ENCODE measurements at places on chromosomes 7 and 10.

GRCh38 chr7:4745971-4746919 is 29.2 kb upstream of the AP5Z1 start:
- peak; percentile 32 for DNase-seq

DNA sequence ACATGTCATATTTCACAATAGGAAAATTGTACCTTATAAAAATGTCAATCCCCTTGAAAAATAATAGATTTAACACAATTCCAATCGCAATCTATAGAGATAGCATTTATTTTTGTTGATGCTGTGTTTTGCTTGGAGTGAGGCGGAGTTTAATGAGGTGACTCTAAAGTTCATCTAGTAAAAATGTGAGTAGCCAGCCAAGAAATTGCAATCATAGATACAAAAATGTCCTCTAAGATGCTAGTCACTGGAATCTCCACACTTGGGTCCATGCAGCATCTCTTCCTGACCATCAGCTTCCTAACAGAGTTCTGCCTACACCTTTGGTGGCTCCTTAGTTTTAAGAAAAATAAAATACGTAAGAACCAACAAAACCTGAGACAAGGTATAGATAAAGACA is 44.9 kb downstream of the GLI3 start:
- DNase-seq, result no peak

- peak; percentile 21 for DNase-seq
Observed at GRCh38 chr7:95718577-95719410, 53.6 kb upstream of the DYNC1I1 start.

DNA sequence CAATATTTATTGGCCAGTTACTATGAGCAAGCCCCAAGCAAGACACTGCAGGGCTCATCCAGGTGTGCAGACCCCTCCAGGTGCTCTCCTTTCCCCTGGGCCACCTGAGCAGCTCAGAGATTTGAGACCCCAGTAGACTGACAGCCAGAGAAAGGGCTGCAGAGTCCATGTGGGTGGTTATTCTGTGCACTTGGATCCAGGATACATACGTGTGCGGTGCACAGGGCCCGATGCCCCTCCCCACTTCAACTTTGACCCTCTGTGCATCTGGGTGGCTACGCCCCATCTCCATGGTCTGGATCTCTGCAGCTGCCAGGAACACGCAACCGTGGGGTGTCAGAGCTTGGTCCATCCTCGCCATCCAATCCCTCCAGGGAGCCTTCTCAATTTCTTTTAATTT is 72.9 kb downstream of the MKI67 start:
- DNase-seq, result no peak

DNA sequence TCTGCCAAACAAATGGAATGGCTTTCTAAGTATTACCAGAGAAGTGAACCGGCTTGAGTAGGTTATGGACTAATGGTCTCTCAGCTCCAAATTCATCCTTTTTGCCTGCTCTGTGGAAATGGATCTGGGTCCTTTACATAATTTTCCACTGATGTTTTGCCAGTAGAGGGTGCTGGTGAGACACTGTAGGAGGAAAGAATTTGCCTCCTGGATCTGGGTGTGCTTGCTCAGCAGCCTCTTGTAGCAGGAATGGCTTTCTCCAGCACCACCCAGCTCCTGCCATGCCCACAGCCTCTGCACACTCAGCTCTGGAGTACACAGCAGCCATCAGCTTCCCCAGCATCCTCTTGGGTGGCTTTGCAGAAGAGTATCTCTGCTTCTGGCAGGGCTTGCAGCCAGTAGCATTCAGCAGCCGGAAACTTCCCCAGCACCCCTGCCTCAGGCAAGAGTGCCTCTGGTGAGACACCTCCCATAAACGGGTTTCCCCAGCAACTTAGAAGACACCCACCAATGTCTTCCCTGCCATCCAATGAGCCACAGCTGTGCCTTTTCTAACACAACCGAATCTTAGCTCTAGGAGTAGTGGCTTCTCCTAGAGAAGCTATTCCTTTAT is 235.0 kb upstream of the PLPP4 start:
- DNase-seq, result no peak

DNA sequence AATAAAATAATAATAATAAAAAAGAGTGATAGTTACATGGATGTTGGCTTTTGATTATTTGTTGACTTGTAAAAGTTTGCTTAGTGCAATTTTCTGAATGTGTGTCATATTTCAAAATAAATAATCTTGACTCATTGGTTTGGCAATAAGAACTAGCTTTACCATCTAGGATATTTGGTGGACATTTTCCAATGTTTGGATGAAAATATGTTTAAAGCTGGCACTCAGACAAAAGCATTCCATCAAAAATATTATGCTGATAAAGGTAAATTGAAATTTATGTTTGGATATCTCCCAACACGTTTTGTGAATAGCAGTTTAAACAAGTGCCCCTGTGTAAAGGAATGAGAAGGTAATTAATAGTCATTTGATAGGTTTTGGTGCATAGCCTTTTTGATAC is 62.5 kb upstream of the KCNMA1 start:
- DNase-seq, result no peak

DNA sequence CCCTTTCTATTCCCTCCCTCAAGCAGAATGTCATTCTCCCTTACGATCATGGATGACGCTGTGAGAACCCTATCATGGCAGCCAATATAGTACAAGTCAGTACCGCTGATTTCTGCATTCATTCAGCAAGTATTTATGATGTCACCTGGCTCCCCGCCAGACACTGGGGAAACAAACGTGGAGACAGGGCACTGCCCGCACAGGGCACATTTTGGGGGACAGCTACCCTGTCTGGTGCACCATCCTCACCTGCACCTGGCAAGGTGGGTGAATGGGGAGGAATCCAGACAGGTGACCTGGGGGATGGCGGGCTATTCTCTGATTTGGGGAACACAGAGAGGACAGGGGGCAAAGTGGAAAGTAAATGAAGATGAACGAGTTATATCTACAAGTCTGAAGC is 28.4 kb downstream of the MKI67 start:
- no peak for DNase-seq

DNA sequence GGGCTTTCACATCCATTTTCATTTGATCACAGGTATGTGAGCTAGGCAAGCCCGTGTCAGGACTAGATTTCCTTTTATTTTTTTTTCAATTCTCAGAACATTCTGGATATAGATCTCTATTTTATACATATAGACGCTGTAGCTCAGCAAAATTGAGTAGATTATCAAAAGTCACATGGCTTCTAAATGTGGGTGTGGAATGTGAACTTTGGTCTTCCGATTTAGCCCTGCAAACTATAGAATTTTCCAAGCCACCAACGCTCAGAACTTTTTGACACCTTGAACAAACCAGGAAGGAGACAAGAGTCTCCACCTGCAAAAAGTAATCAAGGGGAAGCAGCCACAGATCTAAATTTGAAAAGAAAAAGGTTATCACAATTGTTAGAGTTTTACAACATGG is 15.9 kb upstream of the FFAR4 start:
- no peak for DNase-seq

- DNase-seq, result no peak
Observed at GRCh38 chr10:119511828-119512515, 30.5 kb downstream of the RGS10 start.

DNA sequence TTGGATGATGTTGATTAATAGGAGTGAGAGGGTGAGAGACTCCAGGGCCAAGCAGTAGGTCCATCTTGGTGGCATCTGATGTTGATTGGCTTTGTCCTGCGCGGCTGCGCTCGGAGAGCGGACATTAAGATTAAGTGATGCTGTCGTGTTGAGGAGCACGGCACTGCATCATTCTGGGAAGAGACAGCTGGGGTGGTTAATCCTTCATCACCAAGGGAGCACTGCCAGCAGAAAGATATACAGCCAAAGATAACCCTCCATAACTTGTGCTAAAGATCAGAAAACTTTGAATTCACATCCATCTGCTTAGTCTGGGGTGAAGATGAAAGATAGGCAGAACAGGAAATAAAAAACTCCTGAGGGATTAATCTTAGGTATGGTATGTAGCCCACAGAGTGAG is 208.3 kb downstream of the LRMDA start:
- DNase-seq, result no peak

DNA sequence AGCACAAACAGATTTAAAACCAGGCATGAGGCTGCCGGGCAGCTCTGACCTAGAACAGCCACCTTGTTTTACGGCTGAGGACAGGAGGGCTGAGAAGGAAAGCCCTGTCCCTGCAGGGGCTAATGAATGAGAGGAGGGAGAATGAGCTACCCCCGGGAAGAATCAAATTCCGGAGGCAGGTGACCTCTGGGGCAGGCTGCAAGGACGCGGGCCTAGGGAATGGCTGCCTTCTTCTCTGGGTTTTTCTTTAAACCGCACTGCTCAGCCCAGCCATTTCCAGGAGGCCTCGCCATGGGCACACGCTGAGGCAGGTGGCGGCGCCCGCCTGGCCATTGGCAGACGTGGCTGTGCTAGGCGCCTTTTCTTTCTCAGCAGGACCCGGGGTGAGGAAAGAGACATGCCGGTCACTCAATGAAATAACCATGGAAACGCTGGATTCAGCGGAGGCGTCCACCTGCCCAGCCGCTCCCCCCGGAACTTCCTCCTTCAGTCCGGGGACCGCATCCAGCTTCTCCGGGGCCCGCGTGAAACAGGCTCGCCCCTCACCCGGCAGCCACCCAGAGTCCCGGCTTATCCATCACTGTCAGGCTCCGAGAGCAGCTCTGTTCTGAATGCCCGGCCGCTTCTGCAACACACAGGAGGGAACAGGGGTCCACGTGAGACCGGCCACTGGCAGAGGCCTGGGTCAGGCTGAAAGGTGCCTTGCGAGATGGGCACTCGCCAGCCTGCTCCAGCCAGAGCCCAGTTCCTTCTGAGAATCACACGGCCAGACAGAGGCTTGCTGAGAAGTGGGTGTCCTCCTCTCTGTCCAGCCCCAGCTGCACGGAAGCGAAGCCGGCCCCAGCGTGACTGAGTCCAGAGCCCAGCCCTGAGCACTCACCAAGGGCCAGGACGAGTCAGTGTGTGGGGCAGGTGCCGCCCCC is 82.1 kb downstream of the PDGFA start:
- peak; percentile 67 for DNase-seq

- DNase-seq, result peak; percentile 34
Observed at GRCh38 chr10:132332433-132332754, 401 bp downstream of the LRRC27 start.

GRCh38 chr10:23047201-23048050 is 48.0 kb upstream of the MSRB2 start:
- no peak for DNase-seq

DNA sequence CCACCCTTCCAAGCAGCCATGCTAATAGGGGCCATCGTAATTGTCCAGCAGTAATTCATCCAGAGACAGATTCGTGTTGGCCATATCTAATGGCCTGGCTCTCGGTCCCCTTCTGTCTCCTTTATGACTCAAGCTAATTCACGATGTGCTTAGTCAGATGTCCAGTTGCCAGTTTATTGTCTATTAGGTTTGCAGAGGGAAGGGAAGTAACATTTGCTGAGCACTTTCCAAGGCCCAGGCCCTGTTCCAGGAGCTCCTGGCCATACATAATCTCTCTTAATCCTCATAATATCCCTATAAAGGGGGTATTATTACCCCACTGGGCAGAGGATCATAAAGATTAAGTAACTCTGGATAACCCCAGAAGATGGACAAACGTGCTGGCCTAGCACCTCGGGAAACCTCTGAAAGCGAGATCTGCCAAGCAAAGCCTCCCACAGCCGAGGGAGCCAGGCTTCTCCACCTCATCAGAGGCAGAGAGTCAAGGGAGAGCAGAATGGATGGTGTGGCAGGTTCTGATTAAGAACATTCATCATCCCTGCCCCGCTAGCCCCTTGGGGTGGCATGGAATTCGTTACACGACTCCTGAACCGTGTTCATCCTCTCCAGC is 153.7 kb downstream of the PLXNA4 start:
- DNase-seq, result no peak

GRCh38 chr7:122148081-122148480 is 4.0 kb upstream of the AASS start:
- DNase-seq, result no peak

- DNase-seq, result no peak
Observed at GRCh38 chr7:26454180-26454579, 162.5 kb downstream of the SNX10 start.

GRCh38 chr10:58781873-58782488 is 269.3 kb downstream of the BICC1 start:
- DNase-seq, result peak; percentile 78

DNA sequence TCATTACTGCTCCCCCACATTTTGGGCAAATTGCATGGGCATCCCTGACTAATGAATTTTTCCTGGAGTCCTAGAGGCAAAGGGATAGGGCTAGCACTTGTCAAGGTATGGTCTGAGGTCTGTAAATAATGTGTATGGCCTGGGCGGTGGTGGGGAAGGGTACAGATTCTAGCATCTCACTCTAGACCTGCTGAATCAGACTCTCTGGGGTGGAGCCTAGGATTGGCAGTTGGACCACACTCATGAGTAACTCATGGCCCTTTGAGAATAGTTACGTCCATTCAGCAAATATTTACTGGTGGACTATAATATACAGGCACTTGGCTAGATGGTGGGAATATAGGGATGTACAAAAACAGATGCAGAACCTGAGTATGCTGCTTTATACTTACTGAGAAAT is 118.0 kb downstream of the CELF2 start:
- no peak for DNase-seq

GRCh38 chr10:28149746-28150145 is 150.9 kb upstream of the ODAD2 start:
- no peak for DNase-seq

DNA sequence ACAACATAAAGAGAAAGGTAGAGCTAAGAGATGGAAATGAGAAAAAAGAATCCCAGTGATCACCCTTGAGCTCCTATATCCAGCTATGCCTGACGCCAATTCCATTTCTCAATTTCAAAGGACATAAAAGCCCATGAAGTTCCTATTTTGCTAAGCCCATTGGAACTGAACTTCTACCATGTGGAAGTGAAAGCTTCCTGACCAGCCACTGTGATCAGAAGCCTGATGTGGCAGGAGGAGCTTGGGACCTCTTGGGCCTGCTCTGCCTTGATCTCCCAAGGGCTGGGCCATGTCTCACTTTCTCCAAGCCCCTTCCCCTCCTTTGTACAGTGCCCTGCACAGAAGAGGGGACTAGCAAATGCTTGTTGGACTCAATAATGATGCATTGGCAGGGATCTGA is 52.7 kb downstream of the PRLHR start:
- DNase-seq, result no peak

GRCh38 chr7:90593205-90593604 is 2.9 kb upstream of the CDK14 start:
- DNase-seq, result no peak

DNA sequence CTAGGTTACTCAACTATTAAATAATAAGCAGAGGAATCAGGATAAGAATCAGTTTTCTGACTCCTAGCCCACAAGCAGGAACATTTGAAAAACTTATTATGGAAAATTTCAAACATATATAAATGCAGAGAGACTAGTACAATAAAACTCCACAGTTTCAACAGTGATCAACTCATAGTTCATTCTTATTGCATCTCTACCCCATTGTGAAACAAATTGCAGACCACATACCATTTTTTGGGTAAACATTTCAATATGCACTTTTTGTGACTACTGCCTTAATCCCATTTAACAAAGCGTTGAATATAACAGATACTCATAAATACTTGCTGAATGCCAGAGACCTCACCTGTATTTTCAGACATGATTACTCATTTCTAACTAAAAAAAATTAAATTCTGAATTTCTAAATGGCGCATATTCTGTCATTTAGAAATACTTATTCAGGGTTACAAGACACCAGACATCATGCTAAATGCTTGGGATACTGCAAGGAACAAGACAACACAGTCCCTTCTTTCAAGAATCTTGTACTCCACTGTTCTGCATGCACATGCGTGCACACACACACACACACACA is 11.4 kb downstream of the CDK6 start:
- no peak for DNase-seq

- no peak for DNase-seq
Observed at GRCh38 chr7:81908220-81908619, 138.4 kb upstream of the HGF start.

- no peak for DNase-seq
Observed at GRCh38 chr7:130489140-130489983, 2.5 kb upstream of the MEST start.
